ENCODE measurements at places on chromosomes 13 and 19.

DNA sequence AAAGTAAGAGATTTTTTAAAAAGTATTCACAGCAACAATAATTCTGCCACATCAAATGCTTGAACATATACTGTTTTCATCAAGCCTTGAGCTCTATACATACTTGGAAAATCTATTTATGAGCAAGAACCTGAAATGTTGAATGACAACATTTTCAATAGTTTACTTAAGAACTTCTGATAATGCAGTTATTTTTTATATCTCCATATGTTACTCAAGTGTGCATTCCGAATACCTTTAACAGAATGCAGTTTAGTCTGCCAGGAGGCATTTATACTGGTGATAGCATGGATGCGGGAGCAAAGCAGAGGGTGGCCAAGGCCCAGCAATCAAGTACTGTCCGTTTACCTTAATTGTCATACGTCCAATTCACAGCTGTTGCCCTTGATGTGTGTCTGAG, 589.5 kb downstream of the KCTD12 start:
- DNase-seq: no peak

DNA sequence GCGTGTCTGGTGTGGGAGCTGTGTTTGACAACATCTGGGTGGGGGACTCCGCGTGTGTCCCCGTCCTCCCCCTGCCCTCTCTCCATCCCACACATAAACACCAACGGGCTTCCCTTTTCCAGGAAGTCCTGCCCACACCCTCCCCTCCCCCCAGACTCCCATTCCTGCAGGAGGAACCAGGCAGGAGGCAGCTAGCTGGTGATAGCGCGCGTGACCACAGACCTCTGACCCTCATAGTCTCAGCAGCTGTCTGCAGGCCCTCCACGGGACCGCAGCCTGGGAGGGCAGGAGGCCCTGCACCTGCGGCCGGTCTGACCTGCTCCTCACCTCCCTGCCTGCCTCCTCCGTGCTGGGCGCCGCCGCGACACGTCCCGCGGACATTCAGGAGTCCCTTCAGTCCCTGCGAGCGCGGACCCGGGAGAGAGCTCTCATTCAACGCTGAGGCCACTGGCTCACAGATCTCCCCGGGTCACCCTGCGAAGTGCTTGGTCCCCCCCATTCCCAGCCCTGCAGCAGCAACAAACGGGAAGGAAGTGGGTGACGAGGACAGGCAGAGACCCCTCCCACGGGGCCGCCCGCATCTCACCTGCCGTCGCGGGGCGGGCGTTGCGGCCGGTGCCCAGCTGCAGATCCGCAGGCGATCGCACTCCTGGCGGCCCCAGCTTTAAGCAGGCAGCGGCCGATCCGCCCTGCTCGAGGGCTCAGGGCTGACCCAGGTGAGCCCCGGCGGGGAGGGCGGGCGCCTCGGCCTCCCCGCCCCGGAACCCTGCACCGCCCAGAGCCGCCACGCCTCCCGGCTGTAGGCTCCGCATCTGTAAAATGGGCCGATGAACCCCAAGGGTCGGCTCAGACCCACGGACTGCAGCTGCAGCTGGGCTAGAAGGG, 1.1 kb upstream of the ACP5 start:
- no peak for DNase-seq

GRCh38 chr13:46908501-46908900, 11.6 kb upstream of the HTR2A start:
- no peak for DNase-seq

DNA sequence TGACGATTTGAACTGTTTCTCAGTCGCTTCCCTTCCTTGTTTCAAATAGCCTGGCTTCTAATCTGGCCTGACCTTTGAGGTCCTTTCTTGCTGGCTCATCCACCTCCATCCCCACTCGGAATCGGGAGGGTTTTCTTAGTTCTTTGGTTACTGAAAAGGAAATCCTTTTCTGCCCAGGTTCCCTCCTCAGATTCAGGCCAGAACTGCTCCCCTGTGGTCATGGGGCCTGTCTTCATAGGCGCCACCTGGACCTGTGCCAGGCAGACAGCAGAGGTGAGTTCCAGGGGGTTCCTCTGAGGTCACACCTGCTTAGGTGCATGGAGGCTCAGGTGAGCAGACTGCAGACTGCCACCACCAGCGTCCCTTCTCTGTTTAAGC, 62.4 kb downstream of the AKAP11 start:
- no peak for DNase-seq

GRCh38 chr19:402786-403185, 6.2 kb downstream of the C2CD4C start:
- no peak for DNase-seq

GRCh38 chr19:48403606-48404005, 10.1 kb downstream of the GRIN2D start:
- peak; percentile 29 for DNase-seq

DNA sequence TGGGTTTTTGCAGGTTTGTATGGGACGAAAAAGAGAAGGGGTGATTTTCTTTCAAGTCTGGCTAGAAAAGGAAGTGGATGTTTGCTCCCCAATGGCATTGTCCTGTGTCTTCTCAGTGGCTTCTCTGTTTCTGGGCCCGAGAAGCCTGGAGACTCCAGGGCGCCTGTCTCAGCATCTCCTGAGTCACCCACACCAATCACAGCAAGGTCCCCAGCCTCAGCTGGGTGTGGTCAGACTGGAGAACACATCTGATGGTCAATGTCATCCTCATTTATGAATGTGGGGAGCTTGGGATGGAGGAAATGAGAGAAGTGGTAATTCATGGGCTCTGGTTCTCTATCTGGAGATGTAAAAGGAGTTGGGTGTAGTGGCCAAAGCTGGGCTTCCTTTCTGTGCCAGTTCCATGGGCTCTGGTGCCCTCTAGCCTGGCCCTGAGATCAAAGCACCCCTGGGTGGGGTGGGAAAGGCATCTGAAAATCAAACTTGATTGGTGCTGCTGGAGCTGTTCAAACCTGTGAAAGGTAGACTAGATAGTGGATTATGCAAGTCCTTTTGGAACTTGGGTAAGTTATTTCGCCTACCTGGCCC, 13.4 kb downstream of the RASL11A start:
- no peak for DNase-seq

DNA sequence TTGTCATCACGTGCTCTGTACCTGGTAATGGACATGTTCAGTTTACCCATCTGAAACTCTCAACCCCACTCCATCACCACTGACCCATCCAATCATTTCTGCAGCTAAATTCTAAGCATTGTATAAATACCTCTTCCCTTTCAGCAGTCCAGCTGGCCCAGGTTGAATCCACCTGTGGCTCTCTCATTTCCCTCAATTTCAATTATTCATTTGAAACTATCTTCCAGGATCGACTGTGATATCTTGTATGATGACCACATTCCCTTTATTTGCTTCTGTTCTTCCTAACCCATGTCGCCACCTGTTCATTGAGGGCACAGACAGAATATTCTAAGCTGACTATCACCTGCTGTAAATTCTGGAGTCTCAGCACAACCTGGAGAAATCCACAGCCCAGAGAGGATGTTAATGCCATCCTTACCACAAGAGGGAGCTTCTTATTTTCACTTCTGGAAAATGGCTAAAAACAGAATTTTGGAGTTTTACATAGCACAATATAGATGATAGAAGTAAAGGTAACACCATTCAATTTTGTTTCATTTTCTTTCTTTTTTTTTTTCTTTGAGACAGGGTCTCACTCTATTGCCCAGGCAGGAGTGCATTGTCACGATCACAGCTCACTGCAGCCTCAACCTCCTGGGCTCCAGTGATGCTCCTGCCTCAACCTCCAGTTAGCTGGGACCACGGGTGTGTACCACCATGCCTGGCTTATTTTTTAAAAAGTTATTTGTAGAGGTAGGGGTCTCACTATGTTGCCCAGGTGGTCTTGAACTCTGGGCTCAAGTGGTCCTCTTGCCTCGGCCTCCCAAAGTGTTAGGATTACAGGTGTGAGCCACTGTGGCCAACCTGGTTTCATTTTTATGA, 38.6 kb downstream of the ZNF823 start:
- no peak for DNase-seq

- DNase-seq: no peak
These were observed 78.7 kb downstream of the SHISA2 start for GRCh38 chr13:25973085-25973484.

DNA sequence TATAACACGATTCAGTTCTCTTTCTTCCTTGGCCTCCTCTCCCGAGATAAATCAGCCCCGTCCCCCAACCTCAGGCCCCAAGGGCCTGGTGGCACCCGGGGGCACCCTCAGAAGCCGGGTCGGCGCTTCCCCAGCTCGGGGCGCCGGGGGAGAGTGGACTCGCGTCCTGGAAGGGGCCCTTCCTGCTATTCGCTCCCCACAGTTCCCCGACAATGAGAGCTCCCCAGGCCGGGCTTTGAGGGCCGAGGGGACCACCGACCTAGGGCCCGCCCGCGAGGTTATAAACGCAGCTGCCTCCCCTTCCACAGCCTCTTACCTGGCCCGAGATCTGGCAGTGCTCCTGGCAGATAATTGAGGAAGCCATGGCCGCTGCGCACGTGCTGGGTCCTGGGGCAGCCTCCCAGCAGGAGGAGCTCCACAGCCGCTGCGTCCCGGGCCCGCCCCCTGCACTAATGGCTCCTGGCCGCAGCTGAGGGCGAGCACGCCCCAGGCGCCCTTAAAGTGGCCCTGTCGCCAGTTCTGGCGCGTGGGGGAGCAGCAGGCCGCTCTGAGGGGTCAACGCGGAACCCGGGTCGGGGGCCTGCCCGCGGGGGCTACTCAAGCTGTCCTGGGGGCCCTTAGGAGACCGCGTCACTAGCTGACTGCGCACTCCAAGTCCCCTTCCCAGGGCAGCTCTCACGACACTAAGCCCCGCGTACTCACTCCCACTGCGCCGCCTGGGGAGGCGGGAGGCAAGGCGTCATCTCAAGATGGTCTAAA, at the start of gene SOHLH2:
TSS of gene SOHLH2 (minus strand) at position 394 of the 759 bp plus-strand sequence. CDS start at position 364, 30 bp downstream.
- DNase-seq: no peak

DNA sequence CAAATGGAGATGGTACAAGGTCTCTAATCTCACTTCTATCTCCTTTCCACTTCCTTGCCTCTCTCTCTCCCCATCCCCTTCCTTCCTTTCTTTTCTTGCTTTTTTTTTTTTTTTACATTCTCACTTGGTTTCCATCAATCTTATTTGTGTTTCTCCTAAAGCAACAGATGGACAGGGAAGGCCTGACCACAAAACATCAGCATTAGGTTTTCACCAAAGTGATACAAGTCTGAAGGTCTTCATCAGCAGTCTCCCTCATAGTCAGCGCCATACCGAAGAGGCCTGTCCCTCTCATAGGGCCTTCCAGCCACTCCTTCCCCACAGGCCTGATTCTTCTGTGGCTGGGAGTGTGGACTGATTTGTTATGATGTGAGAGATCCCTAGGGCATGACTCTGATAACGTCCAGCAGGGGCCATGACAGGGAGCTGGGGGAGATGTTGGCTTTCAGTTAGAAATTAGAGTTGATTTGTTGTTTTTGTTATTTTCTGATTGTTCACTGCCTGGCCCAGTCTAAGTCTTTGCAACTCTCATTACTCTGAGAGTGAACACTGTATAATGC, 158.7 kb downstream of the SLC7A1 start:
- DNase-seq: no peak

- no peak for DNase-seq
These were observed 115.8 kb downstream of the ZIC5 start for GRCh38 chr13:99855526-99856420.

DNA sequence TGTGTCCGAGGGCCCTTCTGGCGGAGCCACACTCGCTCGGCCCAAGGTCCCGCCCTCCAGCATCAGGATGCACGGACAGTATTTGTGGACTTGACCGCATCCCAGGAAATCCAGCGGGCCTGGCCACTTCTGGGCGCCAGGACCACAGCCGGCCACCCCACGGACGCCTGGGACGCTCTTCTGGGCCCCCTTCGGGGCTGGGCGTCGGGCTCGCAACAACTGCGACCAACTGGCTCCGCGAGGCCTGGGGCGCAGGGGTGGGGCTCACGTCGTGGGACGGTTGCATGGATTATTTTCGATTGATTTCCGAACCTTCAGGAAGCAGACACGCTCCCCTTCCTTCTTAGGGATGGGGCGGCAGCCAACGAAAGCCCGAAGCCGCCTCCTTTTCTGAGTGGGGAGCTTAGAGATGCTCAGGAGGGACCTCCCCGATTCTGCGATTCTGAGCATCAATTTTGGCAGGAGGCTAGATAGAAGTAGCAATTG, 521 bp upstream of the NUP58 start:
- peak; percentile 5 for DNase-seq

DNA sequence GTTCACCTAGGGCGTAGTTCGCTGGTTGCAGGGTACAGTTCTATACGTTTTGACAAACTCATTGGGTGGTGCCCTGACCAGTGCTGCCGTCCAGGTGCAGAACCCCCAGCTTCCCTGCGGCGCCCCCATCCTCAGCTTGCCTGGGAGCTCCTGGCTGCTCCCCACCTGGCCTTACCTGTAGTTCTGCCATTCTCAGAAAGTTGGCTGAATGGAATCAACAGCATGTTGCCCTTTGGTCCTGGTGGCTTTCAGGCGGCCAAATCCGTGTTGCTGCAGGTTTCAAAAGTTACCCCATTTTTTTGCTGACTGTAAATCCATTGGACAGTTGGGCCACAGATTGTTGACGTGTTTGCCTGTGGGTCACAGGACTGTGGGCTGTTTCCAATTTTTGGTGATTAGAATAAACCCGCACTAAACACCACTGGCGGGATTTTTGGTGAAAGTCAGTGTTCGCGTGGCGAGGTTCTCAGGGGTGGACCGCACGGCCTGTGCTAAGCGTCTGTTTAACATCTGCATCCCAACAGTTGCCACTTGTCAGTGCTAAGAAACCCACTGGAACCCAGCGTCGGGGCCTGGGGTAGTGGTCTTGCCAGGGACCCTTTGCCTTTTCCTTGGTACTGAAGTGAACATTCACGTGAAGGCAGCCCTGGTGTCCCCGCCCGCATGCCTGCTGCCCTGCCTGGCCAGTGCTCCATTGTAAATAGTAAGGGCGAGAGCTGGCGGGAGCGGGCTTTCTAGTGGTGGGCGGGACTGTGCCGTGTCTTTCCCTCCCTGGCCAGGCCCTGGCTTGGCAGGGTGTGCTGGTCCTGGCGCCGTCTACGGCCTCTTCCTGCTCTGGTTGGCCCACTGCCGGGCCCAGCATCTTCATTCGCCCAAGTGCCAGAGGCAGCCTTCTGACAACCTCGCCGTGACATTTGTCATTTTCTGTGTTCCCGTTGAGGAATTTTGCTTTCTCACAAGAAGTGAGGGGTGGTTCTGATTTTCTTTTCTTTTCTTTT, 3.3 kb downstream of the DOT1L start:
- DNase-seq: no peak

- DNase-seq: no peak
These were observed 6.5 kb upstream of the LTBP4 start for GRCh38 chr19:40594657-40595091.

DNA sequence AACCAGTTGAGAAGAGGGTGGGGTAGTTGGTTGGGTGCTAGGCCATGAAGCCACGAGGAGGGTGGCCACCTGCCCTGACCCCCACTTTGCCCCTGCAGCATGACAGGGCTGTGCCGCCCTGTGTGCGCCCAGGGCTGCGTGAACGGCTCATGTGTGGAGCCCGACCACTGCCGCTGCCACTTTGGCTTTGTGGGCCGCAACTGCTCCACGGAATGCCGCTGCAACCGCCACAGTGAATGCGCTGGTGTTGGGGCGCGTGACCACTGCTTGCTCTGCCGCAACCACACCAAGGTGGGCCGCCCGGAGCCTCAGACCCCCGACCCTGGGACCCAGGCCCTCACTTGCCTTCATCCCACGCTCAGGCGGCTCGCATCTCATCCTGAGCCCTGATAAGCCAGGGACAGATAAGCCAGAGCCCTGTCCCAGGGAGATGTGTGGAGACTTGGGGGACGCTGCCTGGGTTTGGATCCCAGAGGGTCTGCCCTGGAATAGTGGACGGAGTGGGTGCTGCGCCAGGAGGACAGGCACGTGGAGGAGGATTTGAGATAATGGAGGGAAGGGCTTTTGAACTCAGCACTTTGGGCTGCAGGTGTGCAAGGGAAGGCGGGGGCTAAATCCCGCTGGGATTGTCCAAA, 20.5 kb downstream of the CNFN start:
- no peak for DNase-seq

- no peak for DNase-seq
These were observed 169.4 kb upstream of the CSNK1A1L start for GRCh38 chr13:37274569-37275497.

Data from stimulated activated CD8-positive, alpha-beta memory T cell treated with anti-CD3 and anti-CD28 coated beads, Interleukin-4, amount 100 ng/mL, for 24 hours (primary cell).